ENCODE measurements at places on chromosomes 1 and 21.

- no peak for DNase-seq
Measured at GRCh38 chr1:204480515-204480914, 14.1 kb downstream of the PIK3C2B start.

- no peak for DNase-seq
Measured at GRCh38 chr1:74199504-74199903, 1.5 kb downstream of the FPGT start.

DNA sequence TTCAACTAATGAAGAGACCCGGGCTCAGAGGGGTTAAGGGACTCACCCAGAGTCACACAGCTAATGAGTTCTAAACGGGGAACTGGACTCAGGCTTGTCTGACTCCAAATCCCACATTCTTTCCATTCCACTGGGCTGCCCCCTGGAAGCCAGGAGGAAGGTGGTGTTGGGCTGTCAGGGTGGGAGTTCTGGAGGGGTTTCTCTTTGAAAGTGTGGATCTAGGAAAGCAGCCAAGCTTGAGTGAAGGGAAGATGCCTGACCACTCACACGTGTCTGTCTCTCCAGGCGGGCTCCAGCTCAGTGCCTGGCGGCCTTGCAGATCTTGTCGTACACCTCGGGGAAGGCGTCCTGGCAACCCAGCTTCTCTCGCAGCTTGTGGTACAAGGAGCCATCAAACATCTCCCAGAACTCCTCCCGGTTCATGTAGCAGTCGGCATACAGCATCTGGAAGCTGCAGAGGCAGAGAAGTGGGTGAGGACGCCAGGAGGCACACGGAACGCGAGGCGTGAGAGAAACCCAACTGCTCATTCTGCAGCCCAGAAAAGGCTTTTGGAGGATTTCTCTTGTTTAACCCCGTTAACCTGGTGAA, 35.0 kb downstream of the DHCR24 start:
- DNase-seq, result no peak

GRCh38 chr1:153232553-153232952, 15.2 kb downstream of the PRR9 start:
- no peak for DNase-seq

GRCh38 chr21:23886828-23887724, 1720.2 kb downstream of the MRPL39 start:
- DNase-seq, result no peak

DNA sequence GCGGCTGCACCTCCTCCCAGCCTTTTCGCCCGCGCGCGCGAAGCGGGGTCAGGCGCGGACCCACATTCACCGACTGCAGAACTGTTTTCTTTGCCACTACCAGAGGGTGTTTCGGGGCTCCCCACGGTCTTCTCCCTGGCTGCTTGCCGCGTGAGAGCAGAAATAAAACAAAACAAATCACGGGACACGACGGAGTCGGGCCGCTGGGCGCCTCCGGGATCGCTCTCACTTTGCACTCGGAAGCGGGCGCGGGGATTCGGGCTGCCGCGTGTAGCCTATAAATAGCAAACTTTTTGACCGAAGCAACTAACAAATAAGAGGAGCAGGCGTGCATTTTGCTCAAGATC, 412.3 kb upstream of the ESRRG start:
- DNase-seq, result no peak

DNA sequence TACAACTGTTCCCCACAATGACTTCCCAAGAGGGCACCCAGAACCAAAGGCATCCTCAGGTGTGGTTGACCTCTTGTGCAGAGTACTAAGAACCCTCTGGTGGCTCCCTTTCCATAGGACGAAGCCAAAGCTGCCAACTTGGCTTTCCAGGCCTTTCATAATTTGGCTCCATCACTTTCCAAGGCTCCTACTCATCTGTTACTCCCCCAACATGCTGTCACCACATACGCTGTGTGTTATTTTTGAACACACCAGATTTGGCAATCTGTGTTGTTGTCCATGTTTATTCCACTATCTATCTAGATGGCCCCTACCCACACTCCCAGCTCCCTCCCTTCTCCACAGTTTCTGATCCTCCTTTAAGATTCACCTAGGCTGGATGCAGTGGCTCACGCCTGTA, 10.2 kb upstream of the NKAIN1 start:
- no peak for DNase-seq

GRCh38 chr1:101540161-101540560, 303.3 kb downstream of the S1PR1 start:
- DNase-seq, result no peak

DNA sequence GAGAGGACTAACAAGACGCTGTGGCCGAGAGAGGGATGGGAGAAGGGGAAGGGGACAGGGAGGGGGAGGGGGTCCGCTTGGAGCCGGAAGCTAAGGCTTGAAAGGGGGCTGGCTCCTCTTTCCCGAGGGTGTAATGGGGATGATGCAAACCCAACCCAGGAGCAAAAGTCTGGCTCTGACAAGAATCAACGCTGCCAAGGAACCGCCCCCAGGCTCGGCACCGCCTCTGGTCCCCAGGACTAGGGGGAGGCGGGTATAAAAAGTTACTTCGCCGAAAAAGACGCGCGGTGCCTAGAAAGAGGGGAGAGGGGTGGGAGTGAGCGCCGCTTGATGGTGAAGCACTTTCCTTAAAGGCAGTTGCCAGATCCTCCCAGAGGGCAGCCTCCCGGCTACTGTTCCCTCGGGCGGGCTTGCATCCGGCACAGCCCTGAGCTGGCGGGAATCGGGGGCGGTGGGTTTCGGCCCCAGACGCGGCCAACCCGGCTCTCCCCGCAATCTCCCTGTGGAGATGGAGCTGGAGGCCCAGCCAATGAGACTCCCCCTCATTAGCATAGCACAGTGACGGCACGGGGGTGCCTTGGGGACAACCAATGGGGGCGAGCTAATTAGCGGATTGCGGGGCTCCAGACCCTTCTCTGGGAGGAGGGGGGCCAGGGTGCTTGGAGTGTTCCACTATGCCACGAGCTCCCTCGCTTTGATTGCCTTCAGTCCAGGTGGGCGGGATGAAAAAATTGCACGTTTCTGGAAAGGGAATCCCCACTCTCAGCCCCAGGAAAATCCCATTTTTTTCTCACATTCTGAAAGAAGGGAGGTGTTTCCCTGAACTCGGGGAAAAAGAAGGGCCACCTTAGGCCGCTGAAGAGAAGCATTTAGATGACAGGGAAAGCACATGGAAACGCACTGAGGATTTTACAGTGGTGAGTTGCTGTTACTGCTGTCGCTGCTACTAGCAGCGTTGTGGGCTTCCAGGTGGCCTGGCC, at the start of gene KCNT2:
Gene KCNT2 (minus strand): TSS at position 51 of the 980 bp plus-strand sequence. CDS start 131 bp downstream, outside the sequence.
- no peak for DNase-seq

GRCh38 chr1:197521118-197521739, 253.2 kb downstream of the CRB1 start:
- DNase-seq, result peak; percentile 63

DNA sequence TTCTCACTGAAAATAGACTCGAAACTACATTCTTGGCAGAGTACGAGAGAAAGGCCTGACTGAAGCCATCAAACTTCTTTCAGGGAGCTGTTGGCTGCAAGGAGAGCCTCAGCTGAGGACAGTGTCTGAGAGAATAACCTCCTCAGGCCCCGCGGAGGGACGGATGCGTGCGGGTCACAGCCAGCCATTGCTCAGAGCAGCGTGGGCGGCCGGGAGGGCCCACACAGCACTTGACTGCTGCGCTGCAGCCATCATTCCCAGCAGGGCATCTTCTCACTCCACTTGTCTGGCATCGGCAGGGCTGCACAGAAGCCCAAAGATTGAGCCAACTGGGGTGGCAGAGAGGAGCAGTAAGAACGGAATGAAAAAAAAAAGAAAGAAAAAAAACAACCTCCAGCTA, 113.5 kb downstream of the XCL2 start:
- no peak for DNase-seq

DNA sequence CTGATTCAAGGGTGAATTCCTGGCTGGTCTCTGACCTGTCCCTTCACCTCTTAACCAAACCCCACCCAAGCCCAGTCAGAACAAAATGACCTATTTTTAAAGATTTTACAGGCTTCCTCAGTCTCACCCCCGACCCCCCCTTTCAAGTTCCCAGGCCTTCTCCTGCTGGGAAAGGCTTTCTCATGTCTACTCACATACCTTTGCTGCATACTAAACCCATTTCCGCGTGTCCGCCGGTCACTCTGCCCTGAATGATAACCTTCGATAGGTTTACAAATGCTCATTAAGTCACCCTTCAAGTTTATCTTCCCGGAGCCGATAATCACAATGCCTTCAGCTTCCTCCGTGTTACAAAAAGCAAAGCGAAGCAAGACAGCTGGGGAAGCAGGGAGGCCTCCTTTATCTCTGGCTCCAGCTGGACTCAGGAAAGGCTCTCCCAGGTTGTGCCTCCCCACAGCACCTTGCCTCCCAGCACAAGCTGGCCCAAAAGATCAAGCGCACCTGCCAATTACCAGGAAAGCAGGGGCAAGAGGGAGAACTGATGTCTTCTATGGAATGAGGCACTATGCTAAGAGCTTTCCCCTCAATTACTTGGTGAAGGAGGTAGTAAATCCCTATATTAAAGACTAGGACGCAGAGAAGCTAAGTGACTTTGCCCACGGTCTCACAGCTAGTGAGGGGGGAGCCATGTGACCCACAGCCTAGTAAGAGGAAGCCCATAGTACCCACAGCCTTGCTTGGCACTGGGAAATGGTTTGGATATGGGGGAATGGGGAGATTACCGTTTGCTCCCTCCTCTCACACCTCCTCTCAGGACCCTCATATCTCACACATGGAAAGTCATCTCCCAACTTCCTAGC, 15.9 kb downstream of the SMIM12 start:
- DNase-seq, result no peak

GRCh38 chr1:26994020-26994786, 711 bp downstream of the TRNP1 start:
- DNase-seq, result no peak

- DNase-seq, result no peak
Measured at GRCh38 chr1:94795434-94795833, 24.7 kb upstream of the SLC44A3 start.

- no peak for DNase-seq
Measured at GRCh38 chr21:41542727-41543126, 34.8 kb upstream of the TMPRSS2 start.

DNA sequence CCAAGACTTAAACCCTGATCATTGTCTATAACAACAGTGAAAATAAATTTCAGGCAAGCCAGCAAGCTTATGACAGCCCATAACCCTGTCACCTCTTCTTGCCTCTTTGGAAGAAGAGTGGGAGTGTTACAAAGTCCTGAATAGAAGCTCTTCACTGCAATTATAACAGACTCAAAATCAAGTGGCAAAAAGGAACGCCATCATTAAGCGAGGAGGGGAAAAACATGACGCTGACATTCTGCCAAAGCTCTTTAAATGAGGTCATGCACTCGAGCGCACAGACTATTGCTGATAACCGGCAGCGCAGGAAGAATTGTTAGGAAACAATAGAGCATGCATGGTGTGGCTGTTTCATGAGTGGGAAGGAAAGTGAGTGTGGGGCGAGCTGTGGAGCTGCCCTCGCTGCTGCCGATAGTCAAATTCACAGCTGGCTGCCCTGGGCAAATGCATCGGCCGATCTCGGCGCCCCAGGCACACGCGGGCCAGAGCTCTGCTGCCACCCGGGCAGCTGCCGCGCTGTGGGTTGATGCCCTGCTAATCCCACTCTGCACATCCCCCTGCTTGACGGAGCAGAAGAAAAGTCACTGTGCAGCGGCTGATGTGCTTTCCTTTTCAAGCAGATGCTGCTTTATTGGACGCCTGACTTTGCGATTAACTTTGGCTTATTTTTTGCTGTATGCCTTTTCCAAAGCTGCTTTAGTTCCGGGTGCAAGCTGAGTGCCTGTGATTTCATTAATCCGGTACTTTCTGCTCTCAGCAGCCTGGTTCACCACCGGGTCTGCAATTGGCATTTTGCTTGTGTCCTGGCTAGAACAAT, 102.4 kb upstream of the ST6GALNAC5 start:
- no peak for DNase-seq

- no peak for DNase-seq
Measured at GRCh38 chr1:44276901-44277300, 63.6 kb downstream of the DMAP1 start.

DNA sequence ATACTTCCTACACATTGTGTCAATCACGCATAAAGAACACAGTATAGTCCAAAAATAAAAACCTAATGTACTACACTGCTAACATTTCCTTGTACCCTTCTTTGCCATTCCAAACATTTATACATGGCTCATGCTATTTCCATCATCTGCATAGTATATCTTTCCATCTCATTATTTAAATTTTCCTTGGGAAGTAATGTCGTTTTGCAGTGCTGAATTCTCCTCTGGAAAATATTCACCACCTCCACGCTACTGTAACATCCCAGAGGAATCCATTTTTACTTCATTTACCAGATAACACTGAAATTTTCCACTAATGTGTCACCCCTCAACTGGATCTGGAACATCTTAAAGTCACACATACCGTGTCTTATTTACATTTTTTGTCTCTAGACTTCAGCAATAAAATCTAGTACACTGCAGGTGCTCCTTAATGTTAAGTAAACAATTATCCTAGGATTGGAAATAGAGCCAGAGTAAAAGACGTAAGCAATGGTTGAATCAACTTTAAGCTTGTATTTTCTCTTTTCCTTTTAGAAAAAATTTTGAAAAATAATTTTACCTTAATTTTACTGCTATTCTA, 881.0 kb downstream of the AMY1C start:
- DNase-seq, result no peak

DNA sequence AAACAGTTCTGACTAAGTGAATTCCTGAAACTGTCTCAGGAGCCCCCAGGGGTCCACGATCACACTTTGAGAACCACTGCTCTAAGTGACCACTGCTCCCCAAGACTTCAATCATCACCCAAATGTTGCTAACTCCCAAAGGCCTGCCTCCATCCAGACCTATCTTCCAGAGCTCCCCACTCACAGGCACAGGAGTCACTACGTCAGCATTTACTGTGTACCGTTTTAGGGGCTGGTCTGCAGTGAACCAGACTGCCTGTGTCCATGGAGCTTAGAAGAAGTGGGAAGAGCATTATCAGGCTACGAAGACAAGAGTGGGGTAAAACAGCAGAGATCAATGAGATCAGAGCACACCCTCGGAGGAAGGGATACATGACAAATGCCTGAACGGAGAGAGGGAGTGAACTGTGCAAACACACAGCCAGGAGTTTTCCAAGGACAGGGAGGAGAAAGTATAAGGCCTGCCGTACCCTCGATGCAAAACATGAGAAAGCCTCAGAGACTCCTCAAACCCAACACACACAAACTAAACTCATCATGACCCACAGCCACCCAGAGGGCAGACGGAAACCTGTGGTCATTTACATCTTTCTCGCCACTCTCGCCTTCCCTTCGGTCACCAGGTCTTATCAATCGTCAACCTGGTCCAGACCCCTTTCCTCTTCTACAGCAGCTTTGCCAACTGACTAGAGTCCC, 10.1 kb downstream of the GNB1 start:
- no peak for DNase-seq

- no peak for DNase-seq
Measured at GRCh38 chr1:243229526-243229925, 25.6 kb downstream of the CEP170 start.

- peak; percentile 53 for DNase-seq
Measured at GRCh38 chr1:235015291-235015985, 113.2 kb downstream of the TOMM20 start.

- DNase-seq, result no peak
Measured at GRCh38 chr1:33186936-33187335, 5.1 kb upstream of the TRIM62 start.

- DNase-seq, result no peak
Measured at GRCh38 chr1:190000365-190000872, 477.2 kb downstream of the BRINP3 start.
